Omental fat pad (tissue), 4 donors: ENCODE measurements at places on chromosomes 3 and 15.

- DNase-seq, result no peak
These were observed 422.7 kb upstream of the TPRG1 start for GRCh38 chr3:188749010-188749617.

DNA sequence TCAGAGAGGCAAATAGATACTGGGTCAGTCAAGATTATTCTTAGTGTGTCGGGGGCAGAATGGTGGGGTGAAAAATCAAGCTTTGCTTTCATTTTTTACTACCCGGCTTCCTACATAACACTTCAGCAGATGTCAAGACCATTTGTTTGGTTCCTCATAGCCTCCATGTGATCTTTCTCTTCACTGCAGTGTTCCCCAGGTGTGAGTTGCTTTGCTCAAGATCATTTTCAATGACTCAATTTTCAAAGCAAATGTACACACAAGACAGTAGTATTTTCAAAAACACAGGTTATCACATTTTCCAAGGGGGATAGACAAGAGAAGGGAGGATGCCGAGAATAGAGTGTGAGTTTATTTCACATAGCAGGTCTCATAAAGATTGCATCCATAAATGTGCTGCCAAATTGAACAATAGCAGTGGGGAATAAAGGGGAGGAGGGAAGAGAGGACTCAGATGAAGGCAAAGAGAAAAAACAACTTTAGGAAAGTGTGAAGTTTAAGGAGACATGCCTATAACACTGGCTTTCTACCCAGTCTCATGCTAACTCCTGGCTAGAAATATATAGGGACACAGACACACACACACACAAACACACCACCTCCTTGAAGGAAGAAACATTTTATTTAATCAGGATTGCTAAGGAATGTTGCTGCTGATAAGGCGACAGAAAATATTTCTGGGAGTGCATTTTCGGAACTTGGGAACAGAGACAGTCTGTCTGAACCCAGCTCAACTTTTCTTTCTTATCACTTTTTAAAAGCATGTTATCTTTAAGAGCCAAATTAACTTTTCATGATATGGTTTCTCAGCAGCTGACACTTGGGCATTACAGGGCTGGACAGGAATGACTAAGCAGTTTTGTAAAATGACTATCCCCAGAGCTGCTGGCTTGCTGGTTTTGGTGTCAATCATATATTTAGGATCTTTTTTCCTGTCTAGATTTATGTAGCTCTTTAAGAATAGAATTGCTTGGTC lies 402.4 kb downstream of the RBMS3 start:
- DNase-seq, result no peak

- peak; percentile 39 for DNase-seq
These were observed at the start of gene MB21D2 for GRCh38 chr3:192917404-192918274. Gene MB21D2, minus strand, starts transcription at chr3:192917856. Its CDS starts 16 bp downstream, at chr3:192917840.

DNA sequence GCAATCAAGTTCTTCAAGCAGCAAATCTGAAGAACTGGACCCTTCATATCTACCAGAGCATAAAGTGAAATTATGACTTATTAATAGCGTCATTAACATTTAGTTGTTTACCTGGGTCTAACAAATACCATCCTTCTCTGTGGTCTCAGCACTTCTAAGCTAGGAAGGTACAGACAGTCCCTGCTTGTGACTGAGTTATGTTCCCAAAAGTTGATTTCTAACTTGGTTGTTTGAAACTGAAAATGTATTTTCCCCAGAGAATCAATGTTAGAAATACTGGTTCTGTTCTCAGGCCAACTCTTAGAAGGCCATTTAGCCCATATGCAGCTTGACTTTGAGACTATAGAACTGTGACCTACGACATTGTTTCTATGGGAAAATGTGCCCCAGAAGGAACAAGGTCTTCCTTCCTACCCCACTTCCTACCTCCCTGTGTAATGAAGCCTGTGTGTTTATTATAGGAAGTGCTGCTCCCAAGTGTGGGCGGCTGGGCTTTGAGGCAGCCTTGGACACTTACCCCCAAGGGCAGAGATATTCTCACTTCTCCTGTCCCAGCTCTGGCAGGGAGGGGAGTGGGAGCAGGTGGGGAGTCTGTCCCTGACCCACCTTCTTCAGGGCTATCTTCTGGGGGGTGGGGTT lies 12.2 kb upstream of the MAPK6 start:
- no peak for DNase-seq

GRCh38 chr3:171643681-171644080 lies 166.6 kb downstream of the PLD1 start:
- DNase-seq, result no peak

DNA sequence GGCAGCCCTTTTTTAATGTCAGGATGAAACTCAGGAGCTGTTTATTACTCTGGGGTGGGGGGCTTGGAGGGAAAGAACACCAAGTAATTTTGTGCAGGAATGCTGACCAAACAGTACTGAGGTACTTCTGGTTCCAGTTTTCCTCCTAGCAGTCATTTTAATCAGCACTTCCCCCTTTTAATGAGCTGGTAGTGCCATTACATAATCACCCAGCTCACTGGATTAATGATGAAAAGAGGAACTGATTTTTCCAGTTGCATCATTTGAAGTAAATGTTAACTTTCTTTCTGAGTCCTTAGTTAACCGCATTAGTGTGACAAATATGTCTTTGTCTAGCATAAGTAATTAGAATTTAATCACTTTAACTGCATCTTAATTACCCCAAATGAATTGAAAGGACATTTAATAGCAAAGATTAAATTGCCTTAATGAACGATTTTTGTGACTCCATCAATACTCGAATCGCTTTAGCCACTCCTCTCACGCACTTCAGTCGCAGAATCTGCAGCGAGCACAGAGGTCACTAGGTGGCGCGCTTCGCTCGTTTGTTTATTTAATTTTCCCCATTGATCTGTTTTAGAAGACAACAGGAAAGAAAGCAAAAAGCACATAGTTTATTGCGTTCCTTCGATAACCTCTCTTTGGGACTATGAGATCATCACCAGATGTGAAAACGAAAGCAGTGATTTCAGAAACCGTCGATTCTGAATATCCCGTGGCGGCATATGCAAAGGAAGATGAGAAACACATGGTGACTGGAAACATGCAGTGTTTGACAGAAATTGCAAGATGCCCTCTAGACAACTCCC lies 9.8 kb downstream of the ONECUT1 start:
- DNase-seq, result peak; percentile 42

DNA sequence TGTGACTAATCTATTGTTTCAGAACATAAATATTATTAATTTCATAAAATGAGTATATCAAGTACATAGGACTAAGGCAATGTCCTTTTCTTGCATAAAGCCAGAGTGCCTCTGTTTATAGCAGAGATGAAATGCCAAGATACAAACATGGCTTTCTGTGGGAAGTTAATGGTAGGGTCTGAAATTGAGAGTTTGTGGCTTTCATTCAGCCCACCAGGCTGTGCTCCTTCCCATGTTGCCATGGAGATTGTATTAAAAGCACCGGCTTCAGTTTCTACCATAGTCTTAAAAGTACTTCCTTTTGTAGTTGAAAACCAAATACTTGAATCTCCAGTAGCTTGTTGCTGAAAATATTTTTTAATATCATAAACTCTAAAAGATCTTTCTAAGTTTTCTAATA lies 114.0 kb downstream of the LRRC28 start:
- DNase-seq, result no peak

DNA sequence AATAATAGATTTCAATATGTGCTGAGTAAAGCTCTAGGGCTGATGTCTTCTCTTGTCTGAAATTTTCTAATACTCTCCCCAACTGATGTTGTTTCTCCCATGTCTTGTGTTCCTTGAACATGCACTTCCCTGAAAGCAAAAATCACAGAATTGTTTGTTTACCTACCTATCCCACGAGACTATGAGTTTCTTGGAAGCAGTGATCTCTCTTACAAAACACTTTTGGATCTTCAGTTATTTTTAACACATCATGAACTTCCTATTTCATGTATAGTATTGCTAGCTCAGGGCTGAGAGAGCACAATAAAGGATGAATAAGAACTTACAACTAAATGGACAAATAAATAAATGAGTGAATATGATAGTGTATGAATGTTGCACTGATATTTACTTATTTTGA lies 365.0 kb downstream of the ROBO2 start:
- no peak for DNase-seq

- no peak for DNase-seq
These were observed 22.8 kb downstream of the SLC9A9 start for GRCh38 chr3:143825513-143825912.
